ENCODE measurements at places on chromosomes 6 and 20.

DNA sequence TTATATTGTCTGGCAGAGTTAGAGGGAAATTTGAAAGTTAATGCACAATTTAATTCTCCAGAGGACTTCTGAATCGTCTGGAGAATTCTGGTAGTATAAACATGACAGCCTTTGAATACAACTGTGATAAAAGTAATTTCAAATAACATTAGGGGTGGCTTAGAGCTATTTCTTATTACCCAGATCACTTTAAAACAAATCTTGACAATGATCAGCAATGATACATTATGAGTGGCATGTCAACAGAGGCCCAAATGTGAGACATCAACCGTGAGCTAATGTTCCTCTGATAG lies 259.1 kb downstream of the HACE1 start:
- no peak for DNase-seq

- DNase-seq, result no peak
Measured at GRCh38 chr20:50310673-50311051, 120.0 kb downstream of the CEBPB start.

DNA sequence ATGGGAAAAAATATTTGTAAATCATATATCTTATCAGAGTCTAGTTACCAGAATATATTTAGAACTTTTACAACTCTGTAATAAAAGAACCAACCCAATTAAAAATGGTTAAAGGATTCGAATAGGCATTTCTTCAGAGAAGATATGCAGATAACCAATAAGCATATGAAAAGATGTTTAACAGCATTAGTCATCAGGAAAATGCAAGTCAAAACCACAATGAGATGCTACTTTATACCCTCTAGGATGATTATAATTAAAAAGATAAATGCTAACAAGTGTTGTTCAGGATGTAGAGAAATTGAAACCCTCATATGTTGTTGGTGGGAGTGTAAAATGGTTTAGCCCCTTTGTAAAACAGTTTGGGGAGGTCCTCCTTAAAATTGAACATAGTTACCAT lies 94.1 kb downstream of the LRRC1 start:
- DNase-seq, result no peak

DNA sequence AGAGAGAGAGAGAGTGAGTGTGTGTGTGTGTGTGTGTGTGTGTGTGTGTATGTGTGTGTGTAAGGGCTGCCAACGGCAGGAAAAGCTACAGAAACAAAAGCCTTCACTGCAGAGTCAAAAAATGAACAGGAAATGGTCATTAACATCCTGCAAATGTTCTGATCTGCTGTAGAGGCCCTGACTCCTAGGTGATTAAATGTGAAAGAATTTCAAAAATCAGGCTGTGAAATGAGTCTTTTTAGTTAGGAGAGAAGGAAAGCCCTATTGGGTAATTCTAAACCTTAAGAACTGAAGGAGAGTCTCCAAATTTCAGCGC lies 166.5 kb upstream of the MYLIP start:
- DNase-seq, result no peak

GRCh38 chr6:115873901-115874300 lies 186.8 kb downstream of the FRK start:
- DNase-seq, result no peak

- DNase-seq, result no peak
Measured at GRCh38 chr6:130560231-130560630, 194.4 kb downstream of the TMEM200A start.

- no peak for DNase-seq
Measured at GRCh38 chr6:160167604-160168399, 46.2 kb downstream of the SLC22A1 start.

- DNase-seq, result no peak
Measured at GRCh38 chr20:24545168-24545567, 75.7 kb downstream of the SYNDIG1 start.

GRCh38 chr6:89917216-89917615 lies 22.9 kb downstream of the GJA10 start:
- no peak for DNase-seq

DNA sequence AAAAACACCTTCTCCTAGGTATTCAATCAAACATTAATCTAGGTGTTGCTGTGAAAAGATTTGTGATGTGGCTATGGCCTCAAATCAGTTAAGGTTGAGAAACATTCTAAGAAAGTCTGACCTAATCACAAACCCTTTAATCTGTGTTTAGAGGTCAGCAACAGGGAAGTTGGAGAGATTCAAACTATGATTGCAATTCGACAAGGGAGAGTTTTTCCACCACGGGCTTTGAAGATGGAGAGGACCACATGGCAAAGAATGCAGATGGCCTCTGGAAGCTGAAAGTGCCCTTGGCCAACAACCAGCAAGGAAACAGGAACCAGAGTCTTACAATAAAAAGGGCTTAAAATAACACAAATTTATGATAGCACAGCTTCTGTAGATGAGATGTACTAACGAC lies 29.6 kb upstream of the LGSN start:
- DNase-seq, result peak; percentile 67

DNA sequence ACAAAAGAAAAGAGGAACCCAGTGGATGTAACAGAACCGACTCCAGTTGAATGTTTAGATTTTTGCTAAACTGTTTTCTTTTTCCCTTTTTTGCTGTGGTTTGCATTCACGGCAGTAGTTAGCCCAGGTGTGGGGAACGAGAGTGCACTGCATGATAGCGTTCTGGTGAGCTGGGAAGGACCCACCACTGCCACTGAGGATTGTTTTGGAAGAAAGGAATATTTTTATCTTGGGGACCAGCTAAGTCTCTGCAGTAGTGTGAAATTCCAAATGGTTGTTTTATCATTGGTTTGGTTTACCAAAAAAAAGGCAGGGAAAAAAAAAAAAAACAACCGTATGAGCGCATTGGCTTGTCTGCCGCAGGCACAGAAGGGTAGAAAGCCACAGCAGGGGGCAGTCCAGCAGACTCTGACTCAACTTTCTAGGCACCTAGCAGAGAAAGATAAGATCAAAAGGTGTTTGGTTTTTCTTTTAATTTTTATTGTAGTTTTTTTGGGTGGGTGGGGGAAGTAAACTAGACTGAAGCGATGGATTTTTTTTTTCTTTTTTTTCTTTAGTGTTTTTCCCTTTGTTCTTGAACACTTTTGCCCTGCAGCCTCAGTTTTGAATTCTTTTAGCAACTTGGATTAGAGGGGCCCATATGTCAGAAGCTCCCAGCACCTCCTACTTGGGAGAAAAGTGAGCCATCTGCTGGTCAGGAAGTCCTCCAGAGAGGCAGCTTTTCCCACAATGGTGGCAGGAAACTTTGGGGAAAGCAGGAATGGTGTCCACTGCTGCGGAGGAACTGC lies 13.5 kb upstream of the RAB5IF start:
- no peak for DNase-seq

DNA sequence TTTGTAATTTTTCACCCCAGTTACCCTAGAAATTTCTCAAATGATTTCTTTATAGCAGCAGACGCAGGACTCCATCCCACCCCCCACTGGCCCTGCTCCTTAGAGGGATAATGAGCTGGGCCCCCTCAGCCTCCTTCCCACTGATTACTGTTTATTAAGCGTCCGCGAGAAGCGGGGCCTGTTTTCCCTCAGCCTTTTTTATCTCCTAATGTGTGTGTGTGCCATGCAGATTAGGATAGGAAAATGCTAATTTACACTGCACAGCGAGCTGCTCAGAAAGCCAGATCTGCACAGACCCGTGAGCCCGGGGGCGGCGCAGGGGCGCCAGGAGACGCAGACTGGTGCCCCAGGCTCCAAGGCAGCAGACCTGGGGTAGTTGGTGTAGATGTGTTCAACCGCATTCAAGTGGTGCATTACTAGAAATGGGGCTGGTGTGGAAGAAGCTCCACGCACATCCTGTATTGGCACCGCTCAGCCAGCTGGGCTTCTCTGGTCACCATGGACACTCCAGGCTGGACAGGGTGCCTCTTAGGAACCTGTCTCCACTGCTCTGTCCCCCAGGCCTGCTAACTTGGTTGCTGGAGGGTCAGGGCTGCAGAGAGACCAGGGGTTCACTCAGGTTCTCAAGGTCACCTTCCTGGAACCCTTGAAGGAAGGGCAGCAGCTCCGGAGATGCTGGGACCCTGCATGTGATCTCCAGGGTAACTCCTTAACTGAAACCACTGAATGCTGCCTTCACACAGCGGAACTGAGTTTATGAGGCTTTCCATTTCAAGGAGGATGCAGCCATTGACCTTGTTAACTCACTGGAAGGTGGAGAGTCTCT lies 256.3 kb downstream of the ERMARD start:
- no peak for DNase-seq

DNA sequence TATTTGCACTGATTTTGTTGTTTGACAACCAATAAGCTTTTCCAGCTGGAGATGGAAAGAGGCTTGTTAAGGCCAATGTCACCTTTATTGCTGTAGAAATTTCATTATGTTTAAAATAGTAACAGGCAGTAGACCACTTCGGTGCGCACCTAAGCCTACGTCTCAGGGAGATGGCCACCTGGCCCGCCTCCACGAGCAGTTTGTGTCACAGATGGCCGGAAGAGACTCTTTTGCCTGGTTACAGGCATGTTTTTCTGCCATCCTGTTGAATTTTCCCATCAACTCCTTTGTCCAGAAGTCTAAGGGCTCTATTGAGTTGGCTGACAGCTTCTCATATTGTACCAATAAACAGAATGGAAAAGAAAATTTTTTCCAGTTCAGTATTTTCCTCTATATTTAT lies 51.0 kb downstream of the SLC9A8 start:
- no peak for DNase-seq

DNA sequence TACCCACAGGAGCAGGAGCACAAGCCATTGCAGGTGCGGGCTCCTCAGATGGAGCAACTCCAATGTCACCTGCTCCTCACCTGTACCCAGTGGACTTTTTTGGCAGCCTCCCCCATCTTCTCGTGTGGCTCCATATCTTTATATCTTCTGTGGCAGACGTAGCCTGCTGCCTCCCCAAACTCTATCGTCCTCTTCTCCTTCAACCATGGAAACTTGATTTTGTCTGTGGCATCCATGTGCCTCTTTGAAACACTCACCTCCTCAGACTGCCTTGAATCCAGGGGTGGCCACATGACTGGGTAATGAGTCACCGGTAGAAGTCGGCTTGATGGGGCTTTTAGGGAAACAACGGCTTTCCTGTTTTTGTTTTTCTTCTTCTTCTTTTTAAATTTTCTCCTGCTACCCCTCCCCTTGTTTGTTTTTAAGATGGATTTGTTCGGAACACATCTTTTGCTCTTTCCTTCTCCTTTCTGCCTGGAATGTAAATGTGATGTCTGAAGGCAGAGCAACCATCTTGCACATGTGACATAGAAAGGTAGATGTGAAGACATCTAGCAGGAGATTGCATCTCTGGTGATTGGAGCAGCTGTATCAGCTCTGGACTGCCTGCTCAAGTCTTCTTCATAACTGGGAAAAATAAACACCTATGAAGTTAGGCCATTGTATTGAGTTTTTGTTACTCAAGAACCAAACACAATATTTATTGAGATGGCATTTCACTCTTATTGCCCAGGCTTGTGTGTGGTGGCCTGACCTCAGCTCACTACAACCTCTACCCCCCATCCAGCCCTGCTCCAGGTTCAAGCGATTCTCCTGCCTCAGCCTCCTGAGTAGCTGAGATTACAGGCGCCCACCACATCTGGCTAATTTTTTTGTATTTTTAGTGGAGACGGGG lies 69.9 kb upstream of the DDR1 start:
- DNase-seq, result peak; percentile 79

GRCh38 chr6:147238164-147238563 lies 33.9 kb downstream of the STXBP5 start:
- DNase-seq, result no peak

Data from suppressor macrophage (primary cell).